ENCODE measurements at places on chromosomes 4 and X. TPM values are rescaled to one million over a fixed set of nuclear protein-coding genes. Genes with fewer than 3 reads are reported as not detected.

Gene HMX1
- total RNA-seq: not detected

Gene GLRA3
- 33.0 TPM for total RNA-seq

Gene F11
- total RNA-seq: not detected

Gene NALF2
- 0.24 TPM for total RNA-seq

DNA sequence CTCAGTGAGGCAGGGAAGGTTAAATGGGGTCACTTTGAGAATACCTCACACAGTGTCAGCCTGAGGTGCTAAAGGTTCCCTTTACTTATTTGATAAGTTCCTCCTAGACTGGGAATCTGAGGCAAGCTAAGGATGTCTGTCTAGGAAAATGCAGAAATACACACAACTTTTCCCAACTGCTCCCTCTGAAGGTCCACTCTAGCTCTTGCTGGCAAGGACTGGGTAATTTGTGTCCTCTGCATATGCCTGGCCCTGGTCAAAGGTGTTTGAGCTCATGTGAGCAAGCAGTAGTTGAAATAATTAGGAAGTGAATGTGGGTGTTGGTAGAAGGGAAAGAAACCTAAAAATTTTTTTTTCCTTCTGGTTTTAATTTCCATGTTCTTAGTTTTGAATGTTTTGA lies 21.3 kb downstream of the TXLNG start:
- DNase-seq: peak; percentile 22

DNA sequence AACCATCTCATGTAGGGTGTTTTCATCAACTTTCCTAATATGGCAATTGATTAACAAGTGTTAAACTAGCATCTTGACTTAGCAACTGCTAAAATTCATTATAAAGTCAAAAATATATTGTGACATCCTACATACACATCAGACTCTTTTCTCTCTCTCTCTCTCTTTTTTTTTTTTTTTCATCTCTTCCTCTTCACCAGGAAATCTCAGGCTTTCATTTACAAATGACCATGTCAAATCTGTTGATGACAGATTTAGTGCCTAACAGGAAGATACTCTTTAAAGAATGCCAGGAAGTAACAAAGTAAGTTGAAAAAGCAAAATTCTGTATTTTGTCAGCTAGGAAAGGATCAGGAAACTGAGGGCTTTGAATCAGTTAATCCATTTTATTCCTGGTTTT lies 365.5 kb downstream of the PCDH7 start:
- no peak for DNase-seq

GRCh38 chr4:8897251-8898167 lies 25.9 kb upstream of the HMX1 start:
- DNase-seq: no peak

DNA sequence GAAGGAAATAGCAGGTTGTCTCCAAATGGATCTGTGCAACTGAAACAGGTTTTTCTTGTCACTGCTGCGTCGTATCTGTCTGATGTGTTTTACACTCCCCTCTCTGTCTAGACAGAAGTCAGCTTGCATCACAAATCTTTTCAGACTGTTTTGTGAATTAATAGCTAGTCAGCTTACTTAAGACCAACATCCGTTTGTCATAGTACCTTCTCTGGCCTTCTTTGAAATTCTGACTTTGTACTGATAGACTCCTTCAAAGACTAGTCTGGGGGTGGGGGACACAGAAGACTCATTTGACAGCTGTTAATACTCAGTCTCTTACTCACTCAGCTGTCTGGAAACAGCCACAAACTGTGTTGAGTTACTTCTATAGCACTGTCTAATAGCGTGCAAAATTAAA lies 197.8 kb downstream of the PALLD start:
- peak; percentile 90 for DNase-seq

GRCh38 chr4:169209388-169209883 lies 61.3 kb downstream of the SH3RF1 start:
- DNase-seq: no peak

DNA sequence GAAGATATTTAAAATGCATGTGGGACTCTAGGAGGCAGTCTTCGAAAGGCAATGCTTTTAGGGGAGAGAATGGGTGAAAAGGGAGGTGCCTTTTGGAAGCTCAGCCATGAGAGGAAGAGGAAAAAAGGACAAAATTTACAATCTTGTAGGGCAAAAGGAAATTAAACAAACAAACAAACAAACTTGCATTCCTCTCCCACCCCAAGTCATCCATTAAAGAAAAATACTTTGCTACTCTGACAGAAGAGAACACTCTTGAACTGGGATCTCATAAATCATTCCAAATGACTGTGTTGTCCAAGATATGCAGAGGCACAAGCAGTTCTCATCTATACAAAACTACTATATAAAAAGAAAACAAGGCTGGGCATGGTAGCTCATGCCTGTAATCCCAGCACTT lies 46.7 kb downstream of the HELQ start:
- DNase-seq: no peak

- no peak for DNase-seq
Measured at GRCh38 chr4:95181243-95181995, 367.4 kb downstream of the UNC5C start.

- DNase-seq: no peak
Measured at GRCh38 chr4:47386561-47387235, 76.8 kb downstream of the COMMD8 start.

GRCh38 chr4:165947019-165947418 lies 74.0 kb downstream of the TLL1 start:
- DNase-seq: no peak
